ENCODE measurements at places on chromosomes 12 and 14.

GRCh38 chr12:131990066-131990979 is 40.6 kb downstream of the EP400 start:
- no peak for DNase-seq

DNA sequence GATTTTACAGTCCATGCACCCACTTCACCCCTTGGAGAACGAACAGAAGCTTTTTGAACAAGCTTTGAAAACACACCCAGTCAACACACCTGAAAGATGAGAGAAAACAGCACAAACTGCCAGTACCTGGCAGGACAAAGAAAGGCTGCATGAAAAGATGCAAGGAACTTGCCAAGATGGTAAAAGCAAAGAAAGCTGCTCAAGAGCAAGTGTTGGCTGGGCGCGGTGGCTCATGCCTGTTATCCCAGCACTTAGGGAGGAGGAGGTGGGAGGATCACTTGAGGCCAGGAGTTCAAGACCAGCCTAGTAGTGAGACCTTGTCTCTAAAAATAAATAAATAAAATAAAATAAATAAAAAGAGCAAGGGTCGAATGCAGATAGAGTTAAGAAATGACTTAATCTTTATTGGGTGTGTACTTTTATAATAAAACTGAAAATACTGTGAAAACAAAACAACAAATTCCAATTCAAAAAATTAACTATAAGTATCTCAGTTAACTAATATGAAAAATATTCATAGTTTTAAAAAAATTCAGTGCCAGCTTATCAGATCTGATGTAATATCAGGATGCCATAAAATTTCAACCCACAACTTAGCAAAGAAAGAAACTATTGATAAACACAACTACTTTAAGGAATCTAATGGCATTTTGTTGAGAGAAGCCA is 59.2 kb downstream of the HECTD4 start:
- DNase-seq: no peak

- peak; percentile 28 for DNase-seq
These were observed 209.5 kb downstream of the ANO6 start for GRCh38 chr12:45425426-45425825.

DNA sequence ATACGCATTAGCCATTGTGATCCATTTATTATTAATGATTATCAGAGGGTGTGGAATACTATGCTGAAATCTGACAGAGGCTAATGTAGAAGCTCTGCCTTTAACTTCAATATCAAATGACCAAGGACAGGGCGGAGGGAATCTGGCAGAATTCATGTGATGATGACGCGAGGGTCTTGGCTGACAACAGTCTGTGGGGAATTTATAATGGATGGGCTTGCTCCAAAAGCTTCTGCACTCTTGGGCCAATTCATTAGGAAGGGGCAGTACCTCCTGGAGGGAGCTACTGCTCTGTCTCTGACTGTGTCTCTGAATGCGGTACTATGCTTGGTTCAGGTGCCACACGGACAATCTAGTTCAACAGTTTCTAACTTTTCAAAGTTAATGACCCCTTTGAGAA is 46.2 kb downstream of the GALNT8 start:
- DNase-seq: no peak

DNA sequence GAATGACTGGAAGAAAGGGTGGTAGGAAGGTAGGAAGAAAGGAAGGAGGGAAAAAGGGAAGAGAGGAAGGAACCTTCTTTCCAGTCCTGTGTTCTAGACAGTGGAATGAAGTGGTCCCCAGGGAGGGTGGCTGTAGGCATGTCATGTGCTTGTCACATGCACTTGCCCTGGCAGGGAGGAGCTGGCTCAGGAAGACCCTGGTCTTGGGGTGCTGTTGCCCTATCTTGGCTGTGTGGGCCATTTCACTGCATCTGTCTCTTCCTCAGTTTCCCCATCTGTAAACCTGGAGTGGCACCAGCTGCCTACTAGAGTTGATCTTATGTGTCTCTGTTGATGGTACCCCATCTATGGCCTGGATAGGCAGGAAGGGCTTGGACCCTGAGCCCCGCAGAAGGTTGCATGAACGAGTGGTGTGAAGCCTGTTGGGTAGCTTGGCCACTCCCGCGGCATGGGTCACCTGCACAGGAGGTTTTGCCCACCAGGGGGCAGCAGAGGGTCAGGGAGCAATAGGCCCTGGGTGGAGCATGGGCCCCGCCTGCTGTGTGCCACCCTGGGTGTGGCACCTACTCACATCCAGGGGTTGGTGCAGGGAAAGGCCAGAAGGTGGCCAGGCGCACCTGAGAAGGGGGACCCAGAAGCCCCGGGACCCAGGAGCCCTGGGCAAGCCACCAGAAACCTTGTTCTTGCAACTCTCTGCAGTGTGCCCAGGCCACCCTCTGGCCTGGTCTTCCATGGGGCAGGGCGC is 25.1 kb downstream of the MEG3 start:
- peak; percentile 52 for DNase-seq

GRCh38 chr12:91690531-91690930 is 455.1 kb downstream of the BTG1 start:
- no peak for DNase-seq

GRCh38 chr12:30936036-30936435 is 9.5 kb downstream of the TSPAN11 start:
- DNase-seq: no peak

DNA sequence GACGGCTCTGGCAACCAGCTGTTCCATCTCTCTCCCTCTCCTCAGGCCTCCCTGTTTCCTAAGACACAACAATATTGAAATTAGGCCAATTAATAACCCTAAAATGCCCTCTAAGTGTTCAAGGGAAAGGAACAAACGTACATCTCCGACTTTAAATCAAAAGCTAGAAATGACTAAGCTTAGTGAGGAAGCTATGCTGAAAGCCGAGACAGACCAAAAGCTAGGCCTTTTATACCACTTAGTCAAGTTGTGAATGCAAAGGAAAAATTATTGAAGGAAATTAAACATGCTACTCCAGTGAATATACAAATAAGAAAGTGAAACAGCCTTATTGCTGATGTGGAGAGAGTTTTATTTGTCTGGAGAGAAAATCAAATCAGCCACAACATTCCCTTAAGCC is 61.8 kb upstream of the CATSPERB start:
- no peak for DNase-seq

GRCh38 chr12:112196196-112196875 is 71.0 kb downstream of the TRAFD1 start:
- no peak for DNase-seq

DNA sequence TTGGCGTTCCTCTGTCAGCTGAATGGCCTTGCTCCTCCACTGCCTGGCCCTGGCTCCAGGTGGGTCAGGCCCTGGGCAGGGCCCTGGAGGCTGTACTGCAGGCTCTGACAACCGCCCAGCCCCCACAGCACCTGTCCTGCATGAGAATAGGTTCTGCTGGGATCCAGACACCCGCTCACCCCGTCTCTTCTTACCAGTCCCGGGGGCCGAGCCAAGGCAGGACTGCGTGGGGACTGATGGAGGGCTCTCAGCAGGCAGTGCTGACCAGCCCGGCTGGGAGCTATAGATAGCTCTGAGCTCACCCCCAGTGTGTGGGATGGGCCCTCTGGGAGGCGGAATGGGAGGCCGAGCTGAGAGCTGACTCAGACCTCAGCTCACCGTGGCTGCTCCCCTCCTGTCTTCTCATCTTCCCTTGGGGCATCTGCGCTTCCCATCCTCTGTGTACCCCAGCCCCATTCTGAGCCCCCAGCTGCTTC is 39.6 kb downstream of the TEAD4 start:
- DNase-seq: peak; percentile 93

- no peak for DNase-seq
These were observed 33.8 kb downstream of the WBP11 start for GRCh38 chr12:14769466-14769968.

DNA sequence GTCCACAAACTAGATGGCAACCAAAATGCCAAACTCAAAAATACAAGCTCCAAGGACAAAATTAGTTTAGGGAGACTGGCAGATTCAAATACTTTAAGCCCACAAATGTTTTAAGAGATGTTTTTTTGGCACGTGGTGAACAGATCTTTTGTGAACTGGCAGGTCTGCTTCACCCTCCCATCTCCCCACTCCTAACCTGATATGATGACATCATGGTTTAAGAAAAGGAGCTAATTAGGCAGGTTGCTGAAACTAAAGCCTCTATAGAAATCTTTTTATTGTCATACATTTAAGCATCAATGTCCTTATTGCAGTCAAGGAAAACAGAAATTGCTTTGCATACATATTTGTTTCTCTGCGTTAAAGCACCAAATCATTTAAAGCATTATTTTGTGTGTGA is 5.8 kb downstream of the LRIG3 start:
- no peak for DNase-seq

- DNase-seq: no peak
These were observed 41.3 kb upstream of the CHST11 start for GRCh38 chr12:104415342-104415980.

- DNase-seq: peak; percentile 87
These were observed 247.0 kb downstream of the PHLDA1 start for GRCh38 chr12:75784591-75784990.

GRCh38 chr12:50205648-50206047 is 38.5 kb upstream of the CERS5 start:
- no peak for DNase-seq

DNA sequence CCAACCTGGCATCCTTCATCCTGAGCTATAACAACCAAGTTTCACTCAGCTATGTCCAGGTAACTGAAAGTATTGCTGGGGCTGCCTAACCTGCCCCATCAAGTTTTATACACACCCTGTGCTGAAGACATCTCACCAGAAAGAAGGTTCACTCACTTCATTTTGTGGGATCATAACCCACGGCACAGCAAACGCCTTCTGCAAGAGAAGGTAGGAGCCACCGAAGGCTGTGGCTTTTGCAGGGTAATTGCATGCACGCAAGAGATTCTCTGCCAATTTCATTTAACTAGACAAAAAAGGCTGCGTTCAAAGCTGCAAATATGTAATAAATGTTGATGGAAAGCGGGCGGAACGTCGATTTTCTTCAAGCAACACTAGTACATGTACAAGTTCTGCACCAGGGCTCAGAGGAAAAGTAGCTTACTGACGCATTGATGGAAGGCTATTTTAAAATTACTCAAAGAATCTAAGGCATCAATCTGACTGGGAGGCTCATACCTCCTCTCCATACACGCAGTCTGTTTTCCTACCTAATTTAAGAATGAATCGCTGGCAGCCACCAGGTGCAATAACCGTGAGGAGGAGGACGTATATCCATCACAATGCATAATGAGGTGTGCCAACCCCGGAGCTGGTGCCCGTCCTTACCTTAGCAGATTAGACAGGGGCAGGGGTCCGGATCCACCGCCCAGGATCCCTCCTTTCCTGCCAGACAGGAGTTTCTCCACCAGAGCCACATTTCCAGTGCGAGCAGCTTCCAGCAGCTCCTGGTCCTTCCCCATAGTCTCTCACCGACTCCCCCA is 1.1 kb downstream of the ANKS1B start:
- DNase-seq: no peak

DNA sequence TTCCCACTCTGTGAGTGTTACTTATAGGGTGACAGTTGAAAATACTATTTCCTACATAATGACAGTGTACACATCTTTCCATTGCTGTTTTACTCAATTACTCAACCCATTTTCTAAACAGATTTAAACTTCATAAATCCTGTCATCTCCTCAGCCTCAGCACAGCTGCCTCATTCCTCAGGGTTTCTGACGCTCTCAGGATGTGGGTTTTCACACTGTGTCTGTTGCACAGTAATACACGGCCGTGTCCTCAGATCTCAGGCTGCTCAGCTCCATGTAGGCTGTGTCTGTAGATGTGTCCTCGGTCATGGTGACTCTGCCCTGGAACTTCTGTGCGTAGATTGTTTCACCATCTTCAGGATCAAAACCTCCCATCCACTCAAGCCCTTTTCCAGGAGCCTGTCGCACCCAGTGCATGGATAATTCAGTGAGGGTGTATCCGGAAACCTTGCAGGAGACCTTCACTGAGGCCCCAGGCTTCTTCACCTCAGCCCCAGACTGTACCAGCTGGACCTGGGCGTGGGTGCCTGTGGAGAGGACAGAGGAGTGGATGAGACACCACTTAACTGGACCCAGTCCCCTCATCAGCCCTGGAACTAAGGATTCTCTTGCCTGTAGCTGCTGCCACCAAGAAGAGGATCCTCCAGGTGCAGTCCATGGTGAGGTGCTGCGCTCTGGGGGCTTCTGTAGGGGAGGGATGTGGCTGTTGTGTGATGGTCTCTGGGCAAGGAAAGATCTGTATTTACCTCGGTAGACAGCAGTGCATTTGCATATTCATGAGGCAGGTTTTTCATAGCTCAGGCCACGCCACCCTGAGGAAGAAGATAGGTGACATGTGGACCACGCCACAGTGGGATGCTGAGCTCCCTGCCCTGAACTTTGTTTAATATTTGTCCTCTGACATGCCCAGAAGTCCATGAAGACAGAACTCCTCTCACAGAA is 750.2 kb downstream of the TMEM121 start:
- DNase-seq: no peak

- DNase-seq: no peak
These were observed 402.9 kb upstream of the PDE3A start for GRCh38 chr12:19965196-19966038.

Measured in NCI-H226 (cell line).